AML-193 (cell line): ENCODE measurements at places on chromosomes 2 and 18.

GRCh38 chr18:9604348-9604747 lies 10.0 kb downstream of the PPP4R1 start:
- no peak for DNase-seq

DNA sequence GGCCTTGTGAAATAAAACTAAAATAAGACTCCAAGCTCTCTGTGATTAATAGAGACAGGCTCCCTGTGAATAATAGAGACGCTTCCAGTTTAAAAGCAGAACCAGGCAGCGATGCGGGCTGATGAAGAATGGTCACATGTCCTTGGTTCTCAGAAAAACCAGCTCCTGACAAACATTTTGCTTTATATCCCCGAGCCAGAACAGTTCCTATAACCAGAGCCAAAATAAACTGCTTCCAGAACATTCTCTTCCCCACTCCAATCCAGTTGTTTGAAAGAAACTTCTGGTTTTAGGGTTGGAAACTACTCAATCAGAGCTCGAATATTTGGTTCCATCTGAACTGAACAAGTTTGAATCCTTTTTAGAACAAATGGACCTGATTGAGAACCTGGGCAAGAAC lies 213.7 kb downstream of the TSN start:
- DNase-seq: no peak

GRCh38 chr2:229180658-229181057 lies 90.4 kb downstream of the PID1 start:
- DNase-seq: no peak

DNA sequence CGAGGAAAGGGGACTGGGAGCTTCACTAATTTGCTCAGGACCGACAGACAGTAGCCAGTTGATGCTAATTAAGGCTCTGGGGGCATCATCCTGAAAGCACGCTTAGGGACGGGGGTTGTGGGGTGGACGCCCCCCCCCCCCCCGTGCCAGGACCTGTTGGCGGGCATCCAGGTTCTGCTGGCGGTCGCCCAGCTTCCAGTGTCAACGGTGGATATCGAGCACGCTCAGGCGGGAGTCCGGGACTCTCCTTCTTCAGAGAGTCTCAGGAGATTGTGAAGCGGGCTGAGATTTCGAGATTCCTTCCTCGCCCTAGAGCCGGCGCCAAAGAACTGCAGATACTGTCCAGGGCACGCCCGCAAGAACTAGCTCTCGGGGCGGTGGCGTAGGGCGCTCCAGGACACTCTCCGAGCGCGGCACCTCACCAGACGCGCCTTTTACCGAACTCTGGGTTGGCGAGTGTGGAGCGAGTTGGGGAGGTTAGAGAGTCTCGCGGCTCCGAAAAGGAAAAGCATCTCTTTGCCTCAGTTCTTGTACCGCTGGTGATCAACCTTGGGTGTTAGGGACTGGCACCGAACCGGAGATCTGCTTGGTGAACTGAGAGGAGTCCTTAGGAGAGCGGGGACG lies 5.6 kb downstream of the RAX start:
- DNase-seq: no peak

DNA sequence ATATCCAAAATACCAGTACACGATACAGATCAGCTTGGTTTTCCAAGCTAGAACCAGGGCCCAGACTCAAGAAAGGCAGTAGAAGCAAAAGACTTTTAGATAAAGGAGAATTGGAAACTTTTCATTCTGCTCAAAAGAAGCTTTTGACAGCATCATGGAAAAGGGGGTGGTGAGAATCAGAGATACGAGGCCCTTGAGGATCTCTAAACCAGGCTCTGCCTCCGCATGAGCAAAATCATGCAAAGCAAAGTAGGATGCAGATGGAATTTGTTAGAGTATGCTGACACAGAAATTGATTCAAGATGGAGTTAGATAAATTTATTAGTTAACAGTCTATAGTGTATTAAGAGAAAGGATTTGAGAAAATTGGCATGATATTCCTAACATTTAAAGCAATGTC lies 39.8 kb downstream of the FAM98A start:
- DNase-seq: no peak

GRCh38 chr2:88307817-88308216 lies 137.7 kb downstream of the THNSL2 start:
- peak; percentile 15 for DNase-seq
